HCT116 (cell line): ENCODE measurements at places on chromosomes 4 and X. TPM values are rescaled to one million over a fixed set of nuclear protein-coding genes. Genes with fewer than 3 reads are reported as not detected.

- no peak for DNase-seq
Observed at GRCh38 chr4:78360466-78360865, 191.1 kb upstream of the ANXA3 start.

DNA sequence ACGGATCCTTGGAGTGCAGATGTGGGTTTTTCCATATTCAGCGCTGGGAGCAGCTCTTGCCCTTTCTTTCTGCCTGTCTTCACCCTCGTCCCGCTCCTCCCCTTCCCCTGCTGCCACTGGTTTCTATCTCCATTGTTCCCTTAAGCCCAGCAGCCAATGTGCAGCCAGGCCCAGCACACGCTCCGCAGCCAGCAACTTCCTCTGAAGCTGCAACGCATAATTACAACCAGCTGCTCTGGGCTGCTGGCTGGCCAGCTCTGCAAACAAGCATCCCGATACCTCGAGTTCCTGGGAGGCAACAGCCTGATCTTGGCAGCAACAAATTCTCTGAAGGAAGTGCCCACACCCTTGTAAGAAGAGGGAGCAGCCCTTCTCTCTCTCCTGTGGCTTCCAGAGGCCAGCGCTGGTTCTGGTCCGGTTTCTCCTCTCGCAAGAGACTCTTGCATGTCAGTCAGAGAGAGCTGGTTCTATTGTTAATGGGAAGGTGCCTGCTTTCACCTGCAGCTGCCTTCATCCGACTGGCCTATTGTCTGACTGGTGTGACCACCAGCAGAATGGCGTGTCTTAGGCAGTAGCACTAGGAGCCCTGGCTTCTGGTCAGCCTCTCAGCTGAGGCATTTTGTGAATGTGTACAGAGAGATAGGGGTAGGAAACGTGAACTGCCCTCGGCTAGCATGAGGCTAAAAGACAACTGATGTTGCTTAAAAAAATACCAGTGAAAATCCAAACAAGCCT is 83.8 kb upstream of the MAML3 start:
- DNase-seq = no peak

GRCh38 chrX:29067351-29067750 is 480.1 kb downstream of the IL1RAPL1 start:
- DNase-seq = no peak

DNA sequence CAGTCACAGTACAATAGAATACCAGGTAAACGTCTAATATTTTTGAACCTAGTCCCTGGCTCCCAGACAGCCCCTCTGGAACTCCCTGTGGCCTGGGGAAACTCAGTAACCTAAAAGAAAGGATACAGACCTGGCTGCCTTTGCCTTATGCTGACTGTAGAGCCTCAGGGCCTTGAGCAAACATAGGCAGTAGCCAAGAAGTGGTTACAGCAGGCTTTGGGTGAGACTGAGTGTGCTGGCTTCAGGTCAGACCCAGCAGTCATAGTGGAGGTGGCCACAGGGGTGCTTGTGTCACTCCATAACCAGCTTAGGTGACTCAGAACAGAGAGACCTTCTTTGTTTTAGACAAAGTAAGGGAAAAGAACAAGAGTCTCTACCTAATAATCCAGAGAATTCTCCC is 141.8 kb upstream of the PRDX4 start:
- no peak for DNase-seq

- DNase-seq = no peak
Observed at GRCh38 chr4:38516190-38516589, 147.8 kb upstream of the KLF3 start.

GRCh38 chr4:145014365-145014764 is 83.6 kb downstream of the ANAPC10 start:
- no peak for DNase-seq

ARSH gene
- not detected for total RNA-seq

CEP44 gene
- total RNA-seq = 11.5 TPM

CXCL13 gene
- not detected for total RNA-seq

VSIG4 gene
- total RNA-seq = 0.59 TPM
